ENCODE measurements at places on chromosomes 12 and 14.

GRCh38 chr14:102688290-102688689 lies 89.0 kb upstream of the TRAF3 start:
- DNase-seq = no peak

DNA sequence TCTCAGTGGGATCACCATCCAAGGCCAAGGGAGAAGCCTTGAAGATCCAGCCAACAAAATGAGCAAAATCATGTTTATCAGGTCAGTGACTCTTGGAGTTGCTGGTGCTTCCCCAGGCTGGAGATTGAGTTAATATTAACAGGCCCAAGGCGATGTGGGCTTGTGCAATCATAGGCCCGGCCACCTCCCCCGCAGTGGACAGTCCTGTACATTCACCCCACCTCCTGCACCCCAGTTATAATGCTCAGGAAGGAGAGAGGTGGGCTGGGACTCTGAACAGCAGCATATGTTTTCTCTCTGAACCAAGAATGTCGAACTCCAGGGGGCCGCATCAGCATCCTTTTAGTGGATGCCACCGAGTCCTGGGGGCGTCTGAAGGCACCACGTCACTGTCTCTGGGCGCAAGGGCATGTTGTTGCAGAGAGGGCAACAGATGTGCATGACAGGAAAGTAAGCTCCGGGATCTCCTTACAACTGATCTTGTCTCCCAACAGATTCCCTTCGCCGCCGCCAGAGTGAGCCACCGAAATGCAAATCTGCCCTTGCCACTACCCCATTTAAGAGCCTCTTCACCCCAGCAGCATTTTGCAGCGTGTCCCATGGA lies 32.2 kb upstream of the SERPINA6 start:
- DNase-seq = no peak

DNA sequence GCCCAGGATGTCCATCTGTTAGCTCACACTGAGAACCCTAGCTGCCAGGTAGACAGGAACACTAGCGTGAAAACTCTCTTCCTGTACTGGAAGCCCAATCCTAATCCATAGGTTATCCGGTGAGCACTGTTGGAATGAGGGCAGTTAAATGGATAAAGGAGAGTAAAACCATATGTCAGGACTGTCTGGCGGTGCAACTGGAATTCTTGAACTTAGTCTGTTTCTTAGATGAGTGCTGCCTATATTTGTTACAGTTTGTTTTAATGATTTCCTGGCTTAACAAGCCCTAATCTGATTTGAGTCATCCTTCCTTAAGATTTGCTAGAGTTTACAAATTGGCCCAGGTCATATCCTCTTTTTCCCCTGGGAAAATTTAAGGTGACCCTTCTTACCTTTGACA lies 104.7 kb downstream of the ANO4 start:
- DNase-seq = no peak

GRCh38 chr14:32205984-32206383 lies 2.9 kb upstream of the RNU6-8 start:
- no peak for DNase-seq

- no peak for DNase-seq
Measured at GRCh38 chr12:55258303-55258702, 13.9 kb downstream of the OR6C74 start.

Data from stimulated activated CD8-positive, alpha-beta memory T cell treated with anti-CD3 and anti-CD28 coated beads, Interleukin-4, amount 100 ng/mL, for 24 hours (primary cell).